Endothelial cell of umbilical vein (primary cell): ENCODE measurements at places on chromosomes 4 and X.

GRCh38 chrX:150506486-150506885 is 61.9 kb upstream of the MTM1 start:
- peak; percentile 2 for DNase-seq
- no peaks in the 10 kb centered on the region for H3K27me3 ChIP-seq
- peak overlapping the region; percentile 89 for H3K27ac ChIP-seq
- H3K36me3 ChIP-seq = no peaks in the 10 kb centered on the region
- H3K4me3 ChIP-seq = no peak overlapping the region

DNA sequence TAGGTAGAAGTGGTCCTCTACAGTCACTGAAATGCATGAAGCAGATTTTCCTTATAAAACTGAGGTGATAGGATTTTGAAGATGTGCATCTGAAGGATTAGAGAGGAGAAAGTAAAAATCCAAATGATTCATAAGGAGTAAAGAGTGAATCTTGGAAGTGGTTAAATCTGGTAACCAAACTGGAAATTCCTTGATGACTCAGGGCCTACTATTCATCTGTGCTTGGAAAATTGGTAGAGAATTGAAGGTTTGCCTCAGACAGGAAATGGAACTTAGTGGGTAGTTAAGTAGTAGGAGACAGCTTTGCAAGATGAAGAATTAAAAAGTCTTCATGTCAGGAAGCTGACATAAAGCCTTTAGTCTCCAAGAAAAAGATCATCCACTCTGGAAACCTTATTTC is 368.9 kb upstream of the CTSO start:
- H3K27me3 ChIP-seq = no peaks in the 10 kb centered on the region
- H3K4me1 ChIP-seq = no peaks in the 10 kb centered on the region
- no peaks in the 10 kb centered on the region for H3K36me3 ChIP-seq
- DNase-seq = no peak
- H3K4me3 ChIP-seq = no peak overlapping the region

DNA sequence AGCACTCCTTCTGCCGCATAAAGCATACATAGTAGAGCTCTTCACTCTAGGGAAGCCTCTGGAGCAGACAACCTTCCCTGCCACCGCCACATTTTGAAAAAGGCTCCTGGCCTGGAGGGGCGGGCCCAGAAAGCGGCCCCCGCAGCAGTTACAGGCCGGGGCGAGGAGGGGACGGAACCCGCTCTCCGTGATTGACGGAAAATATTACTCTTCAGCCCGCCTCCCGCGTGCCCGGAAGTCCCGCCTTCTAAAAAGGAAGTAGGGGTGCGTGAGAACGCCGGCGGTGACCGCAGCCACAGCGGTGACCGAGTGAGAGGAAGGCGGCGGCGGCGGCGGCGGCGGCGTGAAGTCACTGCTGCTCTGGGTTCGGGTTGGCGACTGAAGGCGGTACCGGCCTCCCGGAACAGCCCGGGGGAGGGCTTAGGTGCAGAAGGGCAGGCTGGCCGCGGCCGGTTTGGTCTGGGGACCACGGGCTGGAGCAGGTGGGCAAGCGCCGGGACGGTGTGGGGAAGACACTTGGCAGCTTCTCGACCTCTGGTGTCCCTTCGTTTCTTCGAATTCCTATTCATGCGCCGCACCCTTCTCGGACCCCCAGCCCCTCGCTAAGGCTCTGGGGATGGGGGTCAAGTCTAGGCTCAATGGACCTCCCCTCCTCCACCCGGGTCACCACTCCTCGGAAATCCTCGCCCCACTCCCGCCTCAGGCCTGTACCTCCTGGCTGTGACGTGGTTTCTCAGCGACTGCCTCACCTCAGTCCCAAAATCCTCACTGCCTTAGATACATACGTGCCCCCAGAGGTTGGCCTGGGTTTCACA is at the start of gene HCCS:
Gene HCCS (plus strand): TSS at position 296 of the 815 bp plus-strand sequence. CDS start 729 bp downstream, outside the sequence.
- H3K4me3 ChIP-seq = peak within 1 kb of the TSS; percentile 78
- peak; percentile 86 for DNase-seq
- H3K4me1 ChIP-seq = peaks cover 27% of the 10 kb centered on the region
- H3K36me3 ChIP-seq = peaks cover 8% of the 10 kb centered on the region

- no peaks in the 10 kb centered on the region for H3K36me3 ChIP-seq
- H3K27me3 ChIP-seq = no peaks in the 10 kb centered on the region
- H3K27ac ChIP-seq = no peak overlapping the region
- no peak overlapping the region for H3K4me3 ChIP-seq
Measured at GRCh38 chrX:135556055-135556454, 35.6 kb downstream of the INTS6L start.

GRCh38 chrX:19256986-19257385 is 86.7 kb upstream of the PDHA1 start:
- DNase-seq = no peak
- H3K27ac ChIP-seq = no peak overlapping the region
- H3K36me3 ChIP-seq = no peaks in the 10 kb centered on the region
- H3K4me3 ChIP-seq = no peak overlapping the region

DNA sequence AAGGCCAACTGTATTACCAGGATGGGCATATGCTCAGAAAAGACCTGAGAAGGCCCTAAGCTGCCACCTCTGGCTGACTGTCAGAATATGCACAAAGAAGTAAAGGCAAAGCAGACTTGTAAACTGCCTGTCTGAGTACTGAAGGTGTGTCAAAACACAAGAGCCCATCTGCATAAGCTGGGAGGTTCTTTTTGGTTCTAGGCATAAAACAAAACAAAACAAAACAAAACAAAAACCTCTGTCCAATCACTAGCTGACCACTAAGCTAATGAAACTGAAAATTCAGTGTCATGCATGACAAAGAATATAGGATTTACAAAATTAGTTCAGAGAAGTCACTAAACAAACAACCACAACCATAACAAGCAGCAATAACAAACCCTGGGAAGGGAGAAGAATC is 20.6 kb downstream of the SH3D19 start:
- peak; percentile 30 for DNase-seq
- no peaks in the 10 kb centered on the region for H3K36me3 ChIP-seq
- no peak overlapping the region for H3K27ac ChIP-seq

DNA sequence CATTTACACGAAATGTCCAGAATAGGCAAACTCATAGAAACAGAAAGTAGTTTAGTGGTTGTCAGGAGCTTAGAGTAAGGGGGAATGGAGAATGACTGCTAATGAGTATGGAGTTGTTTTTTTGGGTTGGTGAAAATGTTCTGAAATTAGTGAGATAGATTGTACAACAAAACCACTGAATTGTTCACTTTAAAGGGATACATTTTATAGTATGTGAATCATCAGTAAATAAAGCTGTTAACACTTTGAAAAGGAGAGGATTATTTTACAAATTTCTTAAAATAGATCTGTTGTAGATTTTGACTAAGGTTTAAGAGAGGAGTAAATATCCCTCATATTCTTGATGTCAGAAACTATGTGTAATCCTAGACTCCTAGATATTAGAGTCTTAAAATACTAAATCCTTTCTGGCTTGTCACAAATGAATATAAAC is 82.7 kb downstream of the RAPGEF2 start:
- no peaks in the 10 kb centered on the region for H3K4me1 ChIP-seq
- H3K27me3 ChIP-seq = no peaks in the 10 kb centered on the region
- no peak overlapping the region for H3K4me3 ChIP-seq
- no peak for DNase-seq
- H3K36me3 ChIP-seq = no peaks in the 10 kb centered on the region

DNA sequence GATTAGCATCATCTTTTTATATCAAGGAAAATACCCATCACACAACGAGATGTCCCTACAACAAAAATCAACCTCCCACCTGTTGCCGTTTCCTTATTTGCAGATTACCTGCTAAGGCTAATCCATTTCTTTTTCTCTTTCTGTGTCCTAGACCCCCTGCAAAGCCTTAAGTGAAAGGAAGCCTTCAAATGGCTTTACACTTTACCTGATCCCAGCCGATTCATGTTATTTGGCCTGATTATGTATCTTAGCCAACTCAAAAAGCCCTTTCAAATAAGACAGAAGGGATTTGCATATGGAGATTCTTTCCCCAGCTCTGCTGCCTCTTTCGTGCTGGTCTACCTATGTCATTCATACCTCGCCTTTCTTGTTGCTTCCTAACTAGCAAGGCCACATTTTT is 14.4 kb downstream of the ABCG2 start:
- H3K4me1 ChIP-seq = peaks cover 5% of the 10 kb centered on the region
- no peak overlapping the region for H3K4me3 ChIP-seq
- H3K36me3 ChIP-seq = no peaks in the 10 kb centered on the region
- no peaks in the 10 kb centered on the region for H3K27me3 ChIP-seq
- H3K27ac ChIP-seq = no peak overlapping the region

DNA sequence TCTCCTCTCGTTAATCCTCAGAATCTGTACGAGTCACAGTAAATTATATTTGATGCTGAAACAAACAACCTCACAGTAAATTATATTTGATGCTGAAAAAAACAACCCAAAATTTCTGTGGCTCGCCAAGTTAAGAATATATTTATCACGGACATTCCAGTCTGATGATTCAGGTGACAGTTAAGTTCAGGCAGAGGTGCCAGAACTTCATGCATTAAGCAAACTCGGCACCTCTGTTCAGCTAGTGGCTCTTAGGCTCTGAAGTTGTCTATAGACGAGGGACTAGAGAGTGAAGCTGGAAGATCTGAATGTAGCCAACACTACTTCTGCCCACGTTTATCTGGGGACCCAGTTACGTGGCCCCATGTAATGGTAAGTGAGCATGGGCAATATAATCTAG is 132.2 kb upstream of the AGA start:
- no peaks in the 10 kb centered on the region for H3K27me3 ChIP-seq
- no peak for DNase-seq
- no peaks in the 10 kb centered on the region for H3K4me1 ChIP-seq
- no peak overlapping the region for H3K27ac ChIP-seq
- H3K36me3 ChIP-seq = no peaks in the 10 kb centered on the region

GRCh38 chr4:24705016-24705753 is 90.2 kb upstream of the SOD3 start:
- H3K36me3 ChIP-seq = no peaks in the 10 kb centered on the region
- no peak for DNase-seq
- no peak overlapping the region for H3K27ac ChIP-seq
- no peak overlapping the region for H3K4me3 ChIP-seq
- H3K27me3 ChIP-seq = no peaks in the 10 kb centered on the region

GRCh38 chr4:127623797-127624083 is 9.0 kb upstream of the INTU start:
- H3K27ac ChIP-seq = no peak overlapping the region
- peak; percentile 40 for DNase-seq
- peaks cover 15% of the 10 kb centered on the region for H3K4me1 ChIP-seq

DNA sequence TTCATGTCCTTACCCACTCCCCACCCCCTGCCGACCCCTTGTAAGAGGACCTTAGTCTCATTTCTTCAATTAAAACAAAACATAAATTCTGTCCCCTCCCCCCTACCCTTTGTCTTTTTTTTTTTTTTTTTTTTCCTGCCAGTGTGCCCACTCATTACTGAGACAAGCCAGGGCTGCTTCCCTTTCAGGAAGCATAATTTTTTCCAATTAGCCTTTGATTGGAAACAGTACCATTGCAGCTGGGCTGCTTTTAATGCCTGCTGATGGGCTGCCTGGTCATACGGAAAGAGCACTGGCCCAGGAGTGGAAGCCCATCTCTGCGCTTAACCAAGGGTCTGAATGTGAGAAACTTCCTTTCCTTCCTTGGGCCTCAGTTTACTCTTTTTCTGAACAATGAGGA is 18.6 kb upstream of the CAPN6 start:
- no peak overlapping the region for H3K4me3 ChIP-seq
- H3K27me3 ChIP-seq = no peaks in the 10 kb centered on the region
- H3K36me3 ChIP-seq = no peaks in the 10 kb centered on the region

- no peaks in the 10 kb centered on the region for H3K36me3 ChIP-seq
- no peaks in the 10 kb centered on the region for H3K27me3 ChIP-seq
- no peak overlapping the region for H3K4me3 ChIP-seq
- no peaks in the 10 kb centered on the region for H3K4me1 ChIP-seq
Measured at GRCh38 chr4:61938250-61938846, 738.2 kb downstream of the ADGRL3 start.

DNA sequence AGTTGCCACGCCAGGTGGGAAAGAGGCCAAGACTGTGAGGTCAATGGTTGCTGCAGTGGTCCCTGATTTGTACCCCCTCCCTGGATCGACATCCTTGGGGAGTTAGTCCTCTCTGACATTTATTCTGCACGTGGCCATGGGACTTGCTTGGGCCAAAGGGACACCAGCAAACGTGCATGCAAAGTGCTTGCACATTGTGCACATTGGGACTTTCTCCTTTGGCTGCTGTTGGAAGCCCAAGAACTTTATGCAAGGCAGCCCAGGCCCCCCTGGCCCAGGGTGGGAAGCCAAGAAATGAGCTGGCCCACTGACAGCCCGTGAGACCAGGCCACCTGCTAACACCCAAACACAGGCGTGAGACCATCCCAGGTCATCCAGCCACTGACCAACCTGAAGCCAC is 38.1 kb downstream of the SLC2A9 start:
- no peak overlapping the region for H3K27ac ChIP-seq
- no peaks in the 10 kb centered on the region for H3K36me3 ChIP-seq
- H3K4me3 ChIP-seq = no peak overlapping the region
- no peaks in the 10 kb centered on the region for H3K27me3 ChIP-seq
- no peak for DNase-seq

- DNase-seq = no peak
- H3K4me3 ChIP-seq = no peak overlapping the region
- no peaks in the 10 kb centered on the region for H3K27me3 ChIP-seq
Measured at GRCh38 chr4:48896845-48897244, 9.7 kb downstream of the OCIAD2 start.

DNA sequence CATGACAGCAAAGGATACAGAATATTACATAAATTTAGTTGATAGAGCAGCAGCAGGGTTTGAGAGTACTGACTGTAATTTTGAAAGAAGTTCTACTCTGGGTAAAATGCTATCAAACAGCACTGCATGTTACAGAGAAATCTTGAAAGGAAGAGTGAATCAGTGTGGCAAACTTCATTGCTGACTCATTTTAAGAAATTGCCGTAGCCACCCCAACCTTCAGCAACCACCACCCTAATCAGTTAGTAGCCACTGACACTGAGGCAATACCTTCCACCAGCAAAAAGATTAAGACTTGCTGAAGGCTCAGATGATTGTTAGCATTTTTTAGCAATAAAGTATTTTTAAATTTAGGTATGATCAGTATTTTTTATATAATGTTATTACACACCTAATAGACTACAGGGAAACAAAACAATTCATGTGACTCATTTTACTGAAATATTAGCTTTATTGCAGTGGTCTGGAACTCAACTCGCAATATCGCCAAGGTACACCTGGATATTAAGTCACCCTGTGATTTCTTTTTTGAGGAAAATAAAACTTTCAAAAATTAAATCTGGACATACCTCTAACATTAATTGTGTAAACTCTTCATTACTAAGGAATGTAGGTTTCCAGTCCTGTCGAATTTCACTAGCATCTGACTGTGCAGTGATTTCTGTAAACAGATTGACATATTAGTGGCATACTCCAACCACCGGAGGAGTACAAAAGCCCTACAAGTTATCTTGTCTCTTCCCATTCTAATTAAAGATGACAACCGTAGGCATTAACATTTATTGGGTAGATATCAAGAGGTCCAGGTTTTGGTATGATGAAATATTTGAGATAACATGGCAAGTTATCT is 71.1 kb downstream of the CLOCK start:
- peaks cover 3% of the 10 kb centered on the region for H3K36me3 ChIP-seq
- H3K27me3 ChIP-seq = no peaks in the 10 kb centered on the region
- peak; percentile 29 for DNase-seq

DNA sequence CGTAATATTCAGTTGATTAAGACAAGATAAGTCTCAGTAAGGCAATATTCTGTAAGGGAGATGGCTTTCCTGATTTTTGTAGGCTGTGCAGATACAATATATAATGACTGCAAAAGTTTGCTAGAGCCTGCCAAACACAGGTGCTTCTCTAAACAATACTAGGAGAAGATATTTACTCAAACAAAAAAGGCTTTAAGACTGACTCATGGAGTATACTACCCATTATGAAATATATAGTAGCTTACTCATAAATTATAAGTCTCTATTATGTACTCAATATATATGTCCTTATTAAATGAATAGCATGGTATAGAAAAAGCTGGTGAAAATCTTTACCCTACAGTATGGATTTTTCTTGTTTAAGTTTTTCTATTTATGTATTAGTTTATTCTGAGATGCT is 93.2 kb upstream of the IL15 start:
- no peak overlapping the region for H3K4me3 ChIP-seq
- H3K27ac ChIP-seq = no peak overlapping the region
- H3K4me1 ChIP-seq = no peaks in the 10 kb centered on the region
- no peaks in the 10 kb centered on the region for H3K27me3 ChIP-seq
- no peaks in the 10 kb centered on the region for H3K36me3 ChIP-seq
